ENCODE measurements at places on chromosomes 2 and 18. TPM values are rescaled to one million over a fixed set of nuclear protein-coding genes. Genes with fewer than 3 reads are reported as not detected.
A peak's percentile ranks its signal among the peaks of the same experiment; 100 is the strongest.

DNA sequence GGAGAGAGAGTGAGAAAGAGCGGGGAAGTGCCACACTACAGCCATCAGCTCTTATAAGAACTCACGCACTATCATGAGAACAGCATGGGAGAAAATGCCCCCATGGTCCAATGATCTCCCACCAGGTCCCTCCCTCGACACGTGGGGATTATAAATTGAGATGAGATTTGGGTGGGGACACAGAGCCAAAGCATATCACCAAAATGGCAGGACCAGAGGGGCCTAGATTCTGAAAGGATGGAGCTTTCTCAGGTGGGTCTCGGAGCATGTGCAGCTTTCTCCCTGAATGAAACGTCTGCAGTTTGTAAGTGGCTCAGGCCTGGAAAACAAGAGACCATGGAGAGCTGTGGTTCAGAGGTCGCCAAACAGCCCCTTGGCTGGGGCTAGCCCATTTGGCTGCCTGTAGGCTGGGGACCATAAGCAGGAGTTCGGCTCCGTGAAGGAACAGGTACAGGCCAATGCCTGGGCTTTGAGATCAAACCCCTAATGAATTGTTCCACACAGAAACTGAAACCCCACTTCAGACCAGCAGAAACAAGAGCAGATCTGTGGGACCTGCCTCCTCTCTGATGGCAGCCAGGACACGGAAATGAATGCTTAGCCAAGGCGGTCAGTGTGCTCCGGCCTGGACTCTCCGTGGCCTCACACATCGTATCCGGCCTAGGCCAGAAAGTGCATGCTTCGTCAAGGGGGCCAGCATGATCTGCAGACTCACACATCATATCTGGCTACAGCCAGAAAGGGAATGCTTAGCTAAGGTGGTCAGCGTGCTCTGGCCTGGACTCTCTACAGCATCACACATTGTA lies 111.2 kb upstream of the TMEM18 start:
- no peak for DNase-seq

GRCh38 chr2:7023542-7023941 lies 106.3 kb downstream of the RNF144A start:
- no peak for DNase-seq

GRCh38 chr2:191174442-191174841 lies 23.6 kb upstream of the STAT4 start:
- no peak for DNase-seq

DNA sequence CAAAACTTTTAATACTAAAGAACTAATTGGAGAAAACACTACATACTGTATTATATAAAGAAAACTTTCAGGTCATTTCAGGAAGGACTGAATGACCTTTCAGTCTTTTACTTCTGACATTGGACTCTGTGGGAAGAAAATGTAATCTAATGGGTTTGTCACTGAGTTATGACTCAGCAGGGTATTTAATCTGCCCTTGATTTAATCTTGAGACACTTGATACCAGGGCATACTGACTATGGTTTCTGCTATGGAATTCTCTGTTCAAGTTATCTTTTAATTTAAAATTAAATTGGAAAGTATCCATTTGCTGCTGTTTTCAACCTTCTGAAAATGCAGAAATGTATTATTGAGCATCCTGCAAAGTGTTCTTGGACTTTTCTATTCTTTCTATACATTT lies 354.2 kb upstream of the GALNT5 start:
- no peak for DNase-seq

- no peak for DNase-seq
Measured at GRCh38 chr18:8433323-8433722, 175.9 kb upstream of the RAB12 start.

DNA sequence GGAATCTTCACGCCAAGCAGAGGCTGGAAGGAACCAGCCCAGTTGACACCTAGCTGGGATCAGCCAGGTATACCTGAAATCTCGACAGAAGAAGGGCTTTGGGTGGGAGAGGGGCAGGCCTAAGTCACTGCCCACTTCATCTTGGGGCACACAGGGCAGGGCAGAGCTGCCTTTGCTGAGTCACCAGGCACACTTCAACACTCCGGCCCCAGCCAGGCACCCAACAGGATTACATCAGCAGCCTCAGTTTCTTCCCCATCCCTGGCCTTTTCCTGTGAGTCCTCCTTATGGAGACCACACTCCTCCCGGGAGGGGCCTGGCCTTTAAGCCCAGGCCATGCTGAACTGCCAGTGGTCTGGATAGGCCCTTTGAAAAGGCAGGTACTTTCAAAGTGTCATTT lies 201.7 kb upstream of the HS6ST1 start:
- no peak for DNase-seq

GRCh38 chr2:22901471-22902179 lies 483.4 kb upstream of the KLHL29 start:
- DNase-seq, result peak; percentile 3

- DNase-seq, result no peak
Measured at GRCh38 chr2:28366149-28366495, 26.5 kb upstream of the FOSL2 start.

DNA sequence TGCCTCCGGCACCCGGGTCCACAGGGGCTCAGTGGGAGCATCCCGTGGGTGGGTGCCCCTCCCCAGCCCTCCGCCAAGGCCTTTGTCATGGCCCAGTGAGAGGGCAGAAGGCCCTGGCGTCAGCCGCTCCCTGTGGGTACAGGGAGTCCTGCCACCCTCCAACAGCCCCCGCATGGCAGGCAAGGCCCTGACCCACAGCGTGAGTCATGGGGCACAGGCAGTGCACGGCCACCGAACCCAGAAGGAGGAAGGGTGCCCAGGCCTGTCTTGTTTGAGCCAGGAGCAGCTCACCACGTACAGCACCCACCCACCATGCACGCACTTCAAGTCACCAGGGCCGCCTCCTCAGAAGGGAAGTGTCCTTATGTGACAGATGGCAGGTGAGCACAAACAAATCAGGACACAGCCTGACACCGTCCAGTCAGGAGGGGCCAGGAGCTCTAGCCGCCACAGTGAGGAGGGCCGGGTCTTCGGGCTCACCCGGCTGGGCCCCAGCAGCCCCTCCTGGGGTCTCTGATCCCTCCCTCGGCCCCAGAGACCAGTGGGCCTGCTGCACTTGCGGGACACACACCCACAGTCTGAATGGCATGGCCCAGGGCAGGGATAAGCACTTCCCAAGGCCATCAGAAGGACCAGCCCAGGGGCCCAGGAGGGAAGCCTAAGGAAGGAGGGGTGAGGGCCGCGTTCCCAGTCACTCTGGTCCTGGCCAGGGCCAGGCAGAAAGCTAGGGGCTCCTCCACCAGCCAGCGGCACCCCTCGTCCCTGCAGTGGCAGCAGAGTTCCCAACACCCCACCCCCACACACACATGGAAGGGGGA lies 25.8 kb downstream of the BIN1 start:
- DNase-seq, result no peak

GRCh38 chr18:76228716-76229115 lies 266.3 kb downstream of the ZNF516 start:
- no peak for DNase-seq

DNA sequence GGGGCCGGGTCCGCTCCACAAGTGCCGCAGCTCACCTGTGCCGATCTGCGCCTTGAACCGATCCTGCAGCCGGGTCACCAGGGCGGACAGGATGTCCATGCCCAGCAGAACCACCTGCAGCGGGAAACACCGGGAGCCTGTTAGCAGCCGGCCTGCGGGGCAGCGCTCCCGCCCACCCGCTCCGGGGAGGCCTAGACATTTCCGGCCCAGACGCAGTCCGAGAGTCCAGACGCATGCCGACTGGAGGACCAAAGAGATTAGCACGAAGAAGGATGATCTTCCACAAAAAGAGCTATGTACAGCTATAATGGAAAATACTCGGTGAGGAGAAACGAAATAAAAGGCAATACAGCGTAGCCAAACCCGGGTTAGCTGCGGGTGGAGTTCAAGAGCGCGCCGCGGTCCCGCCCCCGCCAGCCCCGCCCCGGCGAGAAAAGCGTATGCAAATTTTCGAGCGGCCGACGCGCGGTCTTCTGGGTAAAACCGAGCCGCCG lies 421 bp upstream of the RNU4ATAC start:
- DNase-seq, result peak; percentile 83

GRCh38 chr18:39969803-39970494 lies 1985.1 kb upstream of the PIK3C3 start:
- no peak for DNase-seq

DNA sequence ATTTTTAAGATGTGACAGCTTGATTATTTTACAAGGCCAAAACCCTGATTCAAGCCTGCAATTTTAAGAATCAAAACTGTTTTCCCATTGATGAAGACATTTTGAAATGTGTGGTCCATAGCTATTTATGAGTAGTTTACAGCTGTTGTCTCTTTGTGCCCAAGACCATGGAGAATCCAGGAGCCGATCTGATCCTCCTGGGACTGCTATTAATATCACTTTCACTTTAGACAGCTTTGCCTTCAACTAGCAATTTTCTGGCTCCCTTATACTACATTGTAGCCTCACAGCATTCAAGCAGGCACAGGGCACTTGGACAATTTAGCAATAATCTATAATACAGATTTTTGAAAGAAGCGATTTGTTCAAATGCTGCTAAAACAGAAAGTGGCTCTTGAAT lies 172.9 kb downstream of the SLC8A1 start:
- DNase-seq, result no peak

DNA sequence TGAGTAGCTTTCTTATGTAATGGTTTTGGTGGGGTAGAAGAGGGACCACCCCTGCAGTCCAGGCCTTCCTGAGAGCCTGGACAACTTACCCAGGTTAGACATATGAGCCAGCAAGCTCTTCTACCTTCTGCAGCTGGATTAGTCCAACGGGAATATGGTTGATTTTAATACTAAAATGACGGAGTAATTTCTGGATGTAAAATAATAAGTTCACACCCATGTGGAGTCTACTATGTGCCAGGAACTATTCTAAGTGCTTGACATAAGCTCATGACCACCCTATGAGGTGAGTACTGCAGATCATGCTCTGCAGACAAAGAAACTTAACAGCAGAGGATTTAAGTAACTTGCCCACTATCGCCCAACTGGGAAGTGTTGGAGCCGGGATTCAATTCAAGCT lies 45.5 kb downstream of the DPP4 start:
- no peak for DNase-seq

DNA sequence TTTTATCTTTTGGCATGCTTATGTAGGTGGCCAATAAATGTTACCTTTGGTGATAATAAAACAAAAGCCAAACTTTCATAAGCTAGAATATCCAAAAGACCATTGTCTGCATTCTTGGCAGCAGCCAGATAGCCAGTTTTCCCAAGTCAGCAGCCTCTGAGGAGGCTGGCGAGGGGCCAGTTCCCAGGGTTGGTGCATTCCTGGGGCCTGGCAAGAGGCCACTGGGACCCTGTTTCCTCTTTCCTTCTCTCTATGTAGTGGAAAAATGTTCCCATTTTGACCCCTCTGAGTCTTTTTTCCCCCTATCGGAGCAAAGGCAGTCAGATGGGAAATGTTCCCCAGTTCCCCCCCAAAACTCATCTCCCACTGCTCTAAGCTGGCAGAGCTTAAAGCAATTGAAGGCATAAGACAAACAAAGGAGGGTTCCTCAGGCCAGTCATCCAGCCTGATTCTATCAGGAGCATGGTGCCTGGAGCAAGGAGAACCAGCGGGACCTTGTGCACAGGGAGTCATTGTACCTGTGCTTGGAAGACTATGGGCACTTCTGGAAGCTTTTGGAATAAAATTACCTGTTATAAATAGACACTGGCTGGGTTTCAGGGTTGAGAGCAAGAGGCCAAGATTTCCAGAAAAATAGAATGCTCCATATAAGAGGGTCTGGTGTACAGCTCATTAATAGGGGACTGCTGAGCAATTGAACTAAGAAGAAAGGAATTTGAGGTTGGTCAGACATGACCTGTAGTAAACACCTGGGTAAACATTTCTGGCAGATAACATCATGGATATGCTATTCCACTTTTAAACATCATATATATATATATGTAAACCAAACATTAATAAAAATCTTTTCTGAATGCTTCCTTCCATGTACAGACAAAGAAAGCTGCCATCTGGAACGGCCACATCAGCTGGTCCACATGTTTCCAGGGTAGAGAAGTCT lies 63.4 kb downstream of the NCKAP5 start:
- DNase-seq, result no peak

GRCh38 chr2:152629202-152629601 lies 88.1 kb downstream of the PRPF40A start:
- no peak for DNase-seq

CIB4 gene
- total RNA-seq, result not detected

CRYBA2 gene
- not detected for total RNA-seq

VWA3B gene
- 0.48 TPM for total RNA-seq
